Inflammatory macrophage treated with lipopolysaccharide for 4 hours (primary cell): ENCODE measurements at places on chromosomes 1 and 21.

- DNase-seq: peak; percentile 52
Measured at GRCh38 chr1:16351456-16351993, 755 bp downstream of the FBXO42 start.

GRCh38 chr1:54227091-54227602, 27.2 kb downstream of the MRPL37 start:
- peak; percentile 83 for DNase-seq

- no peak for DNase-seq
Measured at GRCh38 chr1:62380181-62380580, 56.7 kb upstream of the USP1 start.

- DNase-seq: no peak
Measured at GRCh38 chr1:165763442-165763841, 5.2 kb downstream of the TMCO1 start.

GRCh38 chr1:47442202-47442601, 4.4 kb downstream of the FOXD2 start:
- no peak for DNase-seq

GRCh38 chr21:36260030-36260787, 59.8 kb upstream of the MORC3 start:
- DNase-seq: peak; percentile 77

- DNase-seq: no peak
Measured at GRCh38 chr1:233479110-233479890, 134.6 kb upstream of the KCNK1 start.

- no peak for DNase-seq
Measured at GRCh38 chr21:35646606-35647005, 413.7 kb downstream of the SETD4 start.

DNA sequence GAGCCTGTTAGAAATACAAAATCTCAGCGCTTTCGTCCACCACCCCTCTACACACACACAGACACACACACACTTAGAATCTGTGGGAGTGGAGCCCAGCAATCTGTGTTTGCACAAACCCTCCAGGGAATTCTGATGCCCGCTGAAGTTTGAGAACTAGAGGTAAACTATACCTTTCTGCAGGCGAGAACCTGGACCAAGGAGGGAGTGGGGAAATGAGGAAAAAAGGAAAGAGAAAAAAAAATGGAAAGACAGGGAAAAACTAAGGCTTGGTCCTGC, 468 bp upstream of the NIBAN1 start:
- no peak for DNase-seq

DNA sequence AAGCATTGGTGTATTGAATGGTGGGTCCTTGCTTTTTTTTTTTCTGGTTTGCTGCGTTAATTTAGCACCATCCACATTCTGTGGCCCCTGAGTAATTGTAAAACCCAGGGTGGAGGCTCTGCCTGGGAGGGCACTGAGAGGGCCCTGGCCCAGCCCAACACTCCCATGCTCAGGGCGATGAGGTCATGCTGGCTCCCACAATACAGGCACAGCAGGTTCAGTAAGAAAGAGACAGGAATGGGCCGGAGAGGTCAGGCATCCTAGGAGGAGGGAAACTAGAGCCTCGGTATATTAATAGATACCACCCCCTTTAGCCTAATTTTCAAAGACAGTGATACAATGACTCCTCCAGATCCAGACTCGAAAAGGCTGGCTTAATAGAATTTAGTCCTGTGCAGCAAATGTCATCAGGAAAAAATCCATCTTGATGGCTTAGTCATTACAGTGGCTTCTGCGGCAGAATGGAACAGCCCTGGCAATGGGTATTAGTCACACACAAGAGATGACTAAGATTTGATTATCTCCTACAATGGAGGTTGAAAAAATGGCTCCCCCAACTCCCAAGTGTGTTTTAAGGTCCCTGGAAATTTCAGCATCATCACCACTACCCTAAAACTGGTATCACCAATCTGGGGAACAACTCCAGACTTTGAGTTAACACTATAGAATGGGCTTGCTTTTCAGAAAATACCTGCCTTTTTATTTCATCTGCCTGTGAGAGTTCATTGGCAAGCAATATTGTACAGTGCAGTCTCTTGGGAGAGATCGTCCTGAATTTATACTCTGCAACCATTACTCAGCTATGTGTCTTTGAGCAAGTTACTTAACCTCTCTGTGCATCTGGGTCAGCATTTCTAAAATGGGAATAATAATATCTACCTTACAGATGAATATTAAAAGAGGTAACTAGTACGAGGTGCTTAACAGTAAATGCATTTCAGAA, 43.9 kb upstream of the LYST start:
- peak; percentile 91 for DNase-seq

GRCh38 chr1:9213956-9214355, 20.6 kb upstream of the H6PD start:
- DNase-seq: no peak
